ENCODE measurements at places on chromosomes 6 and 20. TPM values are rescaled to one million over a fixed set of nuclear protein-coding genes. Genes with fewer than 3 reads are reported as not detected.

The PKHD1 gene
- 0.11 TPM for total RNA-seq

The IRF4 gene
- total RNA-seq: 0.41 TPM

The NKAIN4 gene
- 10.9 TPM for total RNA-seq

The CD83 gene
- total RNA-seq: 18.1 TPM

The ARFGEF3 gene
- 46.1 TPM for total RNA-seq

The CTCFL gene
- total RNA-seq: not detected

The MAP7 gene
- total RNA-seq: 95.4 TPM

The DPPA5 gene
- total RNA-seq: not detected

The PTCHD4 gene
- total RNA-seq: 13.3 TPM

The TPX2 gene
- 4.0 TPM for total RNA-seq

The TRIM31 gene
- total RNA-seq: not detected

The BNIP5 gene
- 0.27 TPM for total RNA-seq

GRCh38 chr6:30776390-30777154 is 32.2 kb upstream of the IER3 start:
- DNase-seq: no peak

DNA sequence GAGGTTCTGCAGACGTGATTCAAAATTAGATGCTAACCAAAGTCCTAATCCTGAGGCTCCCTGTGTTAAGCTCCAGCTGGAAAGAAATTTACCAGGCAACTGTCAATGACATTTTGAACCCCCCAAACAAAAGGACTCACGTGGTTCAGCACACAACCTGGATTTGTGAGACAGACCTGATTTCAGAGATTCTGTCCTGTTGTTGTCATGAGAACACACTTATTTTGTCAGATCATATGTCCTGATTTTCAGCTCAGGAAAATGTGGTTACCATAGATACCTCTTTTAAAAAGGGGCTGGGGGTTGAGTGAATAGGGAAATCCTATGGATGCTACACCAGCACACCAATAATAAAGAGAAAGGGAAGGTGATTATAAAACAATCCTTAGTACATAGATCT is 61.6 kb downstream of the MTFR2 start:
- DNase-seq: no peak

GRCh38 chr20:51987812-51988211 is 185.5 kb upstream of the SALL4 start:
- DNase-seq: no peak

DNA sequence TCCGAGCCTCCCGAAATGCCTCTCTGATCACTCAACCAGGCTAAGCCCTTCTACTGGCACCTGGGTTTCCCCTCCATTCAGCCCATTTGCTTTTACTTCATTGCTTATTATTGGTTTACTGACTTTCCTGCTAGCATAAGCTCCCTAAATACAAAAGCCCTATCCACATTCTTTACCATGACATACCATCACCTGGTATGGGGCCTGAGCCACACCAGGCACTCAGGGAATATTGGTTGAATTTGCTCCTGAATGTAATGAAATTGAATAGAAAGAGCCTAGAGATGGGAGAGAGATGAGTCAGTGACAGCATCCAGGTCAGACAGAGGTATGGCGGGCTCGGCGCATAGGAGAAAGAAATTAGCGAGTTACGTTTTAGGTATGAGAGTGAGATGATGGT is 120.0 kb downstream of the CD164 start:
- DNase-seq: no peak

- no peak for DNase-seq
Observed at GRCh38 chr20:57714409-57715267, 4.8 kb upstream of the PMEPA1 start.

- DNase-seq: no peak
Observed at GRCh38 chr20:10472871-10473270, 37.8 kb downstream of the SLX4IP start.

DNA sequence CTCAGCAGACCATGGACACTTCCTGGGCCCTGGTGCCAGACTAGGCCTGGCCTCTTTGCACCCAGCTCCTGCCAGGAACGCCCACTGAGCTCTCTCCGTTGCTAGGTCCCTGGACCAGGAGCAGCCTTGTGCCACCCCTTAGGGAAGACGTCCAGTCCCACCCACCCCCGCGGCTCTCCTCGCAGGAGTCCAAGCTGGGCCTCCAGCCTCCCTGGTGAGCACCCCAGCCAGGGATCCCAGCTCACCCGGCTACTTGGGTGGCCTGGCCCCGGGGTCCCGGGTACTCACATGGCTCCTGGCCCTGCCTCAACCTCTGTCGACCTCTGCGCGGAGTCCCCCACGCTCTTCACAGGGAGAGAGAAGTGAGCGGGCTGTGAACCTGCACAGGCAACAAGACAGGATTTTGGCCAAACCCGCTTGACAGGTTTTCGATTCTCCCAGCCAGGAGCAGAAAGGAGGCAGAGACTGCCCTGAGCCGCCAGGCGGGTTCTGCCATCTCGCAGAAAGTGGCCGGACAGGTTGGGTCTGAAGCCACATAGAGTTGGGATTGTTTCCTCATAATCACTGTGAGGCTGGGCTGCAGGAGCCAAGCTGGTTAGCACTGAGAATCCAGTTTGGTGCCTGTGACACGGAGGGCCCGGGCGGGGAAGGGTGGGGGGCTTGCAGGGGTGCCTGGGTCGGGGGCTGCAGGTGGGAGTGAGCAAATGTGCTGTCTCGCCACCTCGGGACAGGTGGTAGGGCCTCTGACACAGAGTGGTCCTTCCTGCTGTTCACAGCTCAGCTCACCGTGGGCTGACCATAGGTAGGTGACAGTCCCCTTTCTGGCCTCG is at the start of gene RBBP8NL:
TSS of gene RBBP8NL (minus strand) at position 368 of the 830 bp plus-strand sequence. CDS start 7,892 bp downstream, outside the sequence.
- DNase-seq: no peak

DNA sequence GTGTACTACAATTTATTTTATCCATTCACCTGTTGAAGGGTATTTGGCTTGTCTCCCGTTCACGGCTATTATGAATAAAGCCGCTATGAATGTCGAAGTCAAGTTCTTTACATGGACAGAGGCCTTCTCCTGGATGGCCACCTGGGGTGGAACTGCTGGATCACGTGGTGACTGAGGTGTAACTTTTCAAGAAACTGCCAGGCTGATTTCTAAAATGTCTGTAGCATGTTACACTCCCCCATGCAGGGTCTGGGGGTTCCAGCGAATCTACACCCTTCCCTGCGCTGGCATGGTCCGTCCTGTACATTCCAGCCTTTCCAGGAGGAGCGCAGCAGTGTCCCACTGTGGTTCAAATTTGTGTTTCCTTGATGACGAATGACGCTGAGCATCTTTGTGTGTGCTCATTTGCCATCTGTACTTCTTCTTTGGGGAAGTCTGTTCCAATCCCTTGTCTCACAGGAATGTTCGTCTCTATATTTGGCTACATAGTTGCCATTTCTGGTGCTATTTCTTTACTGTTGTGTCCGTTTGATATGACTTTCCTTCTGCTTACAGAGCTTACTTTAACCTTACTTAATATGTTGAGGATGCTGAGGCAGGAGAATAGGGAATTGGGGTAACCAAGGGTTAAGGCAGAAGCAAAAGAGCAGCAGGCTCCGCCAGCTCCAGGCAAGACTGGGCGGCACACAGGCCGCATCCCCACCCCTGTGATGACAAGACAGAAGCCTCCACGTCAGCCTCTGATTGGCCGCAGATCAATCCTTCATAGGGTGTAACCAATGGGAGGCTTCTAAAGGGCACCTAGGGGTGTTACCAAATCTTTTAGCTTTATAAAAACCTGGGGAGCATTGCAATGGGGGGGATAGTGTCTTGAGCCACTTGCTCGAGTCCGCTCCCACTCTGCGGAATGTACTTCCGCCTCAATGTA is 106.6 kb downstream of the TAF4 start:
- DNase-seq: peak; percentile 75

DNA sequence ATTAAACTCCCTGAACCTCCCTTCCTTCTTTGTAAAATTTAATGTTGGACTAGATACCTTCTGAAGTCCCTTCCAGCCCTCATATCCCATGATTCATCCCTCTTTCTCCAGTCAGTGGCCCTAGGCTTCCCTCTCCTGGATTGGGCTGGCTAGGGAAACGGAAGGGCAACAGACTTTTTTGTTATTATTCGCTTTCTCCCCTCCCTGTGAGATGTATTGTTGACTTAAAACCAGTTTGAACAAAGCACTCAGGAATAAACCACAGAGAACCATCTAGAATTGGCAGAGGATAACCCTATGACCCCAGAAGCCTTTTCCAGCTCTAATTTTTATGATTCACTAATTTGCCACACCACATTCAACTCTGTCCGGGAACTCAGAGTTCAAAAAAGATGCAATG is 239.7 kb upstream of the SUPT3H start:
- DNase-seq: no peak

- no peak for DNase-seq
Observed at GRCh38 chr6:39221779-39222641, 7.3 kb downstream of the KCNK5 start.

DNA sequence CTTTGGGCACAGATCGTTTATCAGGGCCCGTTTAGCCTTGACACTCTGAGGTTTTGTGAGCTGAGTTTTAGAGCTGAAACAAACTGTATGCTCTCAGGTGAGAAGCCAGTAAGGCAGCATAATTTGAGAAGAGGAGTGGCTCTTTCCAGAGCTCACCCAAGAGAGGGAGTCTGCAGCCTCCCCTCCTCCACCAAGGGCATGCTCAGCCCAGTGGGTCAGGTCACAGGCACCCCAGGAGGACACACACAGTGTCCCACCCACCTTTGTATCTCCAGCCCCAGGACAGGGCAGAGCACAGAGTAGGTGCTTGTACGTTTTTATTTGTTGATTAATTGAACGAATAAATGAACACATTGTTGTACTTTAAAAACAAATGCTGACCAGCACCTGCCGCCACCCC is 3.4 kb downstream of the TSPO2 start:
- DNase-seq: no peak

DNA sequence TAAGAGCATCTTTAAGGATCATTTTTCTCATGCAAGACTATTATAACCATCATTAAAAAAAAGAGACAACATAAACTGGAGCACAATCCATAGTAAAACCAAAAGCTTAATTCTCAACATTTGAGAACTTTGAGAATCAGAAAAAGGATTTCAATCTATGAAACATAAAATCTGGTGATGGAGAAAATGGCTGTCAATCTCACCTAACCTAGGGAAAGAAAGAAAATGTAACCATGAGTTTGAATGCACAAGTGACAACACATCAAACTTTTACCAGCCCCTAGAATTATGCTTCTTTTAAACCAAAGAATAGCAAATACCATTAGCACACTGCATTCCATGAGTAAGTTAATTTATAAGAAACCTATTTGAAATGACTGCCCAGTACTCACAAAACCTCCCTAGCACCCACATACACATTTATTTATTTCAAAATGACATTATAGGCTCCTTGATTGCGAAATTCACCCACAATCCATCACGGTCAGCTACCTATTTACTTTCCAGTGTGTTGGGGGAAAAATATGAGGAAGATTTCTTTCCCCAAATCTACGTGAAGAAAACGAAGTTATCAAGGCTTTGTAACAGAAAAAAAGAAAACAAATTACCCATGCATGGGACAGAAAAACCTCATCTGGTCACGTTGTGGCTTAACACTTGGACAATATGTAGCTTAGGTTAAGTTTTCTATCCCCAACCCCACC is 828 bp downstream of the ASCC3 start:
- no peak for DNase-seq

- DNase-seq: no peak
Observed at GRCh38 chr6:34888514-34888856, 570 bp upstream of the ANKS1A start.

DNA sequence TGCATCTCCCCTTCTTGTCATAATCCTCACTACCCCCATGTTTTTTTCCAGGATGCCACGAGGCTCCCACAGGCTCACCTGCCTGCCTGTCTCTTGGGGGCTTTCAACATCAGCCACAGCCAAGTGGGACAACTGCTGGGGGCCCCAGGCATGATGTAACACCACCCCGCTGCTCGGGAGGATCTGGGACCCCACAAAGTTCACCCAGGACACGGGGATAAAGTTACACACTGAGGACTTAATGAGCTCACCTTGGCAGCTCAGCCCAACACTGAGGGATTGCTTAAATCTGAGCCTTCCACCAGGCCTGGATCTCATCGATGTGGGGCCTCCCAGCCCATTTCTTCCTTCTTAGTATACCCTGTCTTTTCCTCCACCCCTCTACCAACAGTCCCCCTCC is 56.4 kb upstream of the NNAT start:
- no peak for DNase-seq

GRCh38 chr6:159976686-159977254 is 7.9 kb downstream of the IGF2R start:
- no peak for DNase-seq

DNA sequence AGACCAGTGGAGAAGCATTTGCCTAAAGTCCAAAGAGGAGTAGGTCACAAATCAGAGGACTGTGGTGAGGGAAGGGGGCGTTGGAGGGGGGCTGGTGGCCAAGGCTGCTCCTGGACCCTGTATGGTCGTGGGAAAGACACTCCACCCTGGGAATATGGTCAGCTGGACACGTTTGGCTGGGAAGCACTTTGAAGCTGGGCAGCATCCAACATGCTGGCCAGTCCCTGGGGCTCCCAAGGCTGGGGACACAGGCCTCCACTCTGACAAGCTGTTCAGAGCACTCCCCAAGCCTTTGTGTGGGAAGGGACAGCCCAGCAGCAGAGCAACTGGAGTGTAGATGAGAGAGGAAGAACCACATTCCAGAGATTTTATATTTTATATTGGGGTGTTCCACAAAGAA is 203.2 kb downstream of the ANKRD60 start:
- DNase-seq: no peak

GRCh38 chr6:158042245-158042798 is 60.7 kb downstream of the SYNJ2 start:
- DNase-seq: peak; percentile 57

DNA sequence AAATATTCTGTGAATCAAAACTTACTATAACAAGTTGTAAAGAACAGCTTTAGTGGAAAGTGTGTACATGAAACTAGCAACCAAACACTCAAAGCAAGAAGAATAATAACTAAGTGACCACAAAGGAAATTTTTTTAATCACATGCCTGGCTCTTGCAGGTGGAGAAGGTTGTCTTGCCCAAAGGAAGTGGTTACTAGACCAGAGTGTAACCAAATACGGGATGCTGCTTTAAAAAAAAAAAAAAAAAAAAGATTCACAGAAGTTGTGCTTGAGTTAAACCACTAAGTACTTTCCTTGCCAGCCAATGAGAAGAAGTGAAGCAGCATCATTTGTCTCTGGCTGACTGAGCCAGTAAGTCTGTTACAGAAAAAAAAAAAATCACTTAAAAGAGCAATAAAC is 19.1 kb upstream of the HLA-DQB1 start:
- DNase-seq: no peak

DNA sequence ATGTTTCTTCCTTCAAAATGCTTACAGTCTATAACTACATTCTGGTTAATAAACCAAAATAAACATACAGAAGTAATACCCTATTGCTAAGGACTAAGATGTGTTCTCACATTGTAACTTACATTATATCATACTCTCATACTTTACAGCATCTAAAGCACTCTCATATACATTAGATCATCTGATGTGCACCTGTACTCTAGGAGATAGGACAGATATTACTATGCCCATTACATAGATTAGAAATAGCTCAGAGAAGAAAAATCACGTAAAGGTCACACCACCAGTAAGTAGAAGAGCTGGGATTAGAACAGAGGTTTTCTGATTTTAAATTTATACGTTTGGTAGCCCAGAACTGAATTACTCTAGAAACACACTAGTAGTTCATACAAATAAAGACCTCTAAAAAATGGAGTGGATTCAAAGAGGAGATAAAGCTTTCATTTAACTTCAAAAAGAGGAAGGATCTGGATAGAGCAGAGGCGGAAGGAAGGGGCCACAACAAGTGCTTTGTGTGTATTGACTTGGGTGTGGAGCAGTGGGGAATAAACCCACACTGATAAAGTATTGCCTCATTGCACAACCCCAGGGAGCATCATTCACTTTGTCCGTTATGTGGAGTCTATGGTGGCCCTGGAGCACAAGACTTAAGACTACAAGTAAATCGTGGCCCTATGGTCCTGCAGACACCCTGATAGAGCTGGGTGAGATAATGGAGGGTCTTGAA is 30.9 kb downstream of the SLC2A12 start:
- no peak for DNase-seq

Data from dorsolateral prefrontal cortex (tissue), 122 donors.